Neuronal stem cell (in vitro differentiated cells): ENCODE measurements at places on chromosomes 3 and 15.

- no peak for DNase-seq
Measured at GRCh38 chr3:111669926-111670630, 74.9 kb upstream of the ZBED2 start.

- DNase-seq, result no peak
Measured at GRCh38 chr3:54168451-54168850, 46.1 kb downstream of the CACNA2D3 start.

GRCh38 chr3:46656778-46657556 lies 36.5 kb downstream of the ALS2CL start:
- no peak for DNase-seq

DNA sequence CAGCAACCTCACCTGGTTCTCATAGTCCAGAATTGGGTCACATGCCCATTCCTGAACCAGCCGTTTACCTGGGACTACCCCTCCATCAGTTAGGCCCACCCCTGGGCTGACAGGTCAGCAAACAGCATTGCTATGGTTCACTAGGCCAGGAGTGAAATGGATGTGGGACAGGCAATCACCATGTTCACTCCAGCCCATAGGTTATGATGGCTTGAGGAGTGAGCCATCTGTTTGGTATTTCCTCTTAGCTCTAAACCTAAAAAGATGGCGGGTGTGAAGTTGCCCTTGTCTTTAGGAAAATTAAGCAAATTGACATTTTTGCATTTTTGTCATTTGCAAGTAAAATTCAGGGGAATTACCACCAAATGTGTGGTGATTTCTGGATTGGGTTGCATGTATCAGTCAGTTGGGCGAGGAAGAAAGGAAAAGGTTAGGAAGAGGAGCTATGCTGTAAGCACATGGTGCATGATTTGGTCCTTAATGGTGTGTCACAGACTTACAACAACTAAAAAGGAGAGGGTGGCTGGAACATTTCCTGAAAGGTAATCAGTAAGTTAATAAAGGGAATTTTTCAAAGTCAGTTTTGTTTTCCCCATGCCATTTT lies 17.2 kb downstream of the NXPE3 start:
- DNase-seq, result no peak

GRCh38 chr3:181488536-181488935 lies 223.2 kb upstream of the SOX2 start:
- no peak for DNase-seq

DNA sequence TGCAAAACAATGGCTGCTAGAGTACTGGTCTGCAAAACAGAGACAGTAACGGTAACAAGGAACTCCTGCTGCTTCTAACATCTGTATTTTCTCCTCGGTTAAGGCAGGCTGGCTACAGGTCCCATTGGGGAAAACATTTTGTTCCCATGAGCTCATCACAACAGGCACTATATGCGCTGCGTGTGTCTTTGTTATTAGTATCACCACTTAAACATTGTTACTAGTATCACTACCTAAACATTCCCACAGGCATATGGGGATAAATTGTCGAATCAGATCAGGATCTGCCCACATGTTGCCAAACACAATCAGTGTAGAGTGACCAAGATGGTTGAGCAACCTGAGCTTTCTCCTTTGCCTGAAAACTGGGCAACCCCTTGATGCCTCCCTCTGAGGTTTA lies 77.2 kb downstream of the TOP2B start:
- no peak for DNase-seq

DNA sequence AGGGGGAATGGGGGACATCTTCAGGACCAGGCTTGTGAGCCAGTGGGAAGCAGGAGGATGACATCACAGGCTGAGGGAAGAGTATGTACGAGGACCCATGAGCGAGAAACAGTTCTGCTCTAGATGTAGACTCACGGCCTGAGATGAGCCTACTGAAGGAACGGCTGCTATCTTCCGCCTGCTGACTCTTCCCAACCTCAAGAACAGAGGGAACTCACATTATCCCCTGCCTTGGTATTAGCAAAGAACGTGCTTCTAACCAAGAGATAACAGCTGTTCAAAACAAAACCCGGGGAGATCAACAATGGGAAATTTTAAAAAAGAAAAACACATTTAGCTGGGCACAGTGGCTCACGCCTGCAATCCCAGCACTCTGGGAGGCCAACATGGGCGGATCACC lies 25.3 kb downstream of the AVEN start:
- DNase-seq, result no peak

DNA sequence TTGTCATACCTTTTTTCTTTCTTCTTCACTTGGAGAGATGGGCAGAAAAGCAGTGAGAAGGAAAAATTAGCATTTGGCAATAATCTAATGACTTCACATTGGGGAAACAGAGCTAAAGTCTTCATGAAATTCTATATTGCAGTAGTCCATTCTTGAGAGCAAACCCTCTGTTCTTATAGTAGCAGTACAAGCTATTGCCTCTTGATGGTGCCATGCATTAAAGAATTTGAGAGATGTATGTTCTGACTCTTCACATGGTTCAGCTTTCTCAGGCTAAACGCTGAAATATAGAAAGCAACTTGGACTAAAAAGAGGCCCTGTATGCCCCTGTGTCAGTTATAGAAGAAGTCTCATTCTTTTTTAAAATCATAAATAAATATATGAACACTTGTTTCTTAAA lies 36.0 kb downstream of the PHLDB2 start:
- DNase-seq, result no peak

DNA sequence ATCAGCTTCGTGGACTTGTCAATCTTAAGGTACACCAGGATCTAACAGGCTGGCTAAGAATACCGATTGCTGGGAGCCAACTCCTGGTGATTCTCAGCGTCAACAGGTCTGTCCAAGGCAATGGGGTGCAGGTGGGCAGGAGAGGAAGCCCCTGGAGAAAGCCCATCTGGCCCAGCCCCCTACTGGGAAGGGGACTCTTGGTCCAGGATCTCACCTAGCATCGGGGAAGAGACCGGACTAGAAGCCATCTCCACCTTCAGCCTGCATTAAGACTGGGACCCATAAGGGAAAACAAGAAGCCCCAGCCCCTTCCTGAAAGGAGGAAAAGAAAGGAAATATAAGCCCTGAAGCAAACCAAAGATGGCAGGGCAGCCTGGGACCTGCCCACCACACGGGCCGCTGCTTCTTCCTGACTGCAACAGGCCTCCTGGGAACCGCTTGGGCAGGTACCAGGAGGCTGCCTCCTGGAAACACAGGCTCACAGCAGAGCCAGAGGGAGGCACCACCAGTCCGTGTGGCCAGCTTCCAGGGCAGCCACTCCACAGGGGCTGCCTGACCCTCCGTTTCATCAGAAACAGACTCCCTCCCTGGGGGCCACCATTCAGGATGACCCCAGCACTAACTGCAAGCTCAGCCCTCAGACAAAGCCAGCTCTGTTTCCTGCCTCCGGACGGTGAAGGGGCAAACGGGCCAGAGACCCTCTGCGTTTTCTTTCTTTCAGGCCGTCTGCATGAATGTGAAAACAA lies 100.2 kb downstream of the LRIG1 start:
- DNase-seq, result peak; percentile 18

DNA sequence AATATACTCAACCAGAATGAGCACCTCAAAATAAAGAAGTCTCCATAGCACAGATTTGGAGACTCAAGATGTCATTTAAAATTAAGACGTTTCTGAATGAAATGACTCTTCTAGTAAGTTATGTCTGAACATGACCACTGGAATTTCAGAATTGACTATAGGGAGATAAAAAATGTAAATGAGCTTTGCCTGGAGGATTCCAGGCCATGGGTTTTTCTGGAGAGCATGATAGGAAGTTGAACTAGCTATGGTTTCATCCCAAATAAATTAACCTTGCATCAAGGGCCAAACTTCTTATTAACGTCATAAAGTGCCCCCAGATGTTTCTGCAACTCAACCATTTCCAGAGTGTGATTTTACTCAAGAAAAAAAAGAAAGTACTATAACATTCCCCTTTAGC lies 222.6 kb upstream of the NR2F2 start:
- no peak for DNase-seq

GRCh38 chr15:51672913-51673857 lies 8.1 kb upstream of the SCG3 start:
- no peak for DNase-seq

DNA sequence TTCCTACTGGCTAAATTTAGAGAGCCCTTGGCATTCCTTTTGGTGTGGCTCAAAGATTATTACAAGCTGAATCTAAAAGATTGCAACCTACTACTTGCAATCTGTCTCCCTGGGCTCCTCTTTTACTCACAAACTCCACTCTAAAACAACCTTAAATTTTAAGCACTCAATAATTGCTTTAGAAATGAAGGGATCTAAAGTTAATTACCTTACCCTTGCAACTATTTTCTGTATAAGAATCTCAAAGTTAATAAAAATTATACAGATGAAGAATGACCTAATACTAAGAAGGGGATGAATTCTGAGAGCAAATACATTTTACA lies 60.2 kb downstream of the ESYT3 start:
- no peak for DNase-seq

GRCh38 chr15:80526556-80527340 lies 122.6 kb downstream of the ARNT2 start:
- no peak for DNase-seq

GRCh38 chr3:59056706-59057105 lies 6.9 kb upstream of the CFAP20DC start:
- DNase-seq, result no peak

- DNase-seq, result no peak
Measured at GRCh38 chr3:159674583-159674982, 314.1 kb upstream of the IL12A start.

- no peak for DNase-seq
Measured at GRCh38 chr15:80991421-80991820, 1.8 kb upstream of the MESD start.
